ENCODE measurements at places on chromosomes 5 and 9. TPM values are rescaled to one million over a fixed set of nuclear protein-coding genes. Genes with fewer than 3 reads are reported as not detected.

The IQGAP2 gene
- total RNA-seq = 2.6 TPM

The FUT7 gene
- 0.06 TPM for total RNA-seq

The FAM153A gene
- not detected for total RNA-seq

The PCDHB2 gene
- 3.9 TPM for total RNA-seq

The FOXD4 gene
- total RNA-seq = 0.23 TPM

The TRPM6 gene
- 2.5 TPM for total RNA-seq

The CDC20B gene
- total RNA-seq = 0.07 TPM

The PCBD2 gene
- 11.9 TPM for total RNA-seq

The FABP6 gene
- 0.53 TPM for total RNA-seq

The IL5 gene
- not detected for total RNA-seq

The PTGR1 gene
- 344 TPM for total RNA-seq

The TNC gene
- total RNA-seq = 0.42 TPM

The TPD52L3 gene
- total RNA-seq = not detected

The RBM18 gene
- total RNA-seq = 12.8 TPM

The GABRP gene
- not detected for total RNA-seq

The ARSI gene
- 34.3 TPM for total RNA-seq

The PDZD2 gene
- total RNA-seq = 0.60 TPM

The RORB gene
- not detected for total RNA-seq

The SLC44A1 gene
- total RNA-seq = 23.0 TPM

The PCDHGB4 gene
- 0.56 TPM for total RNA-seq

The PLPPR1 gene
- not detected for total RNA-seq

The CLIC3 gene
- 2.3 TPM for total RNA-seq

The TMEM250 gene
- 47.5 TPM for total RNA-seq

The TMEM38B gene
- 14.5 TPM for total RNA-seq

The SPATA31D1 gene
- not detected for total RNA-seq

The RMND5B gene
- total RNA-seq = 30.9 TPM

The SLC36A3 gene
- not detected for total RNA-seq

The EXOSC2 gene
- 84.6 TPM for total RNA-seq

The PPP3R2 gene
- not detected for total RNA-seq

The MOCS2 gene
- 30.5 TPM for total RNA-seq

The ZDHHC11 gene
- 16.3 TPM for total RNA-seq

The ZNF618 gene
- total RNA-seq = 8.9 TPM

The ASTN2 gene
- total RNA-seq = 5.3 TPM

The TMC1 gene
- total RNA-seq = 0.03 TPM

The S1PR3 gene
- 96.4 TPM for total RNA-seq

The NUTM2F gene
- not detected for total RNA-seq

The PRUNE2 gene
- 0.08 TPM for total RNA-seq

The DPYSL3 gene
- total RNA-seq = 26.1 TPM

The C5orf52 gene
- not detected for total RNA-seq

The CATSPER3 gene
- total RNA-seq = 0.22 TPM

The ABCA1 gene
- total RNA-seq = 3.1 TPM

The LCN6 gene
- total RNA-seq = not detected

The TUBB4B gene
- total RNA-seq = 782 TPM

The SPAG8 gene
- total RNA-seq = 0.35 TPM

The RNF183 gene
- not detected for total RNA-seq

The CCDC107 gene
- 27.5 TPM for total RNA-seq

The PTGES gene
- total RNA-seq = 149 TPM

The AGXT2 gene
- not detected for total RNA-seq

The STXBP1 gene
- 17.9 TPM for total RNA-seq

The ANKH gene
- total RNA-seq = 20.0 TPM

The SLC46A2 gene
- total RNA-seq = not detected

The MUSK gene
- total RNA-seq = not detected

The PCDHGA10 gene
- 0.03 TPM for total RNA-seq

The PDE6A gene
- total RNA-seq = 0.24 TPM

The CBY3 gene
- total RNA-seq = not detected

The C9 gene
- total RNA-seq = not detected

The DRD1 gene
- total RNA-seq = 0.13 TPM
